ENCODE measurements at places on chromosomes 1 and 21.
A peak's percentile ranks its signal among the peaks of the same experiment; 100 is the strongest.

GRCh38 chr1:211089536-211089935 lies 44.4 kb downstream of the KCNH1 start:
- DNase-seq: no peak

DNA sequence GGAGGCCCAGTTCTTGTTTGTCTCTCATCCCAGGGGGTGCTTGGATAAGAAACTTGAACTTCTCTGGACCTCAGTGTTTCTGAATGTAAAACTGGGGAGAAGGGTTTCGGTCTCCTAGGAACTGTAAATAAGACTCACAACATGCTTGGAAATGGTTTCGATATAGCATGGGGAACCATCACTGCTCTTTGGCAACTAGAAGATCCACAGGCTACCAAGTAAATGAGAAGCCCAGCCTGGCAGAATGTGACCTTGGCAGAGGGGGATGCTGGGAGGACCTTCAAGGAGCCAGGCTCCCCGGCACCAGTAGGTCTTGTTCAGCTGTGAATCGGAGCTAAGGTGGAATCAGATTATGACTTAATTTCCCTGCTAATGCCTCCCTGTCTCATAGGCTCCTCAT lies 3.7 kb downstream of the ARL8A start:
- DNase-seq: no peak

- peak; percentile 55 for DNase-seq
Measured at GRCh38 chr1:36109041-36109679, 15.9 kb downstream of the COL8A2 start.

GRCh38 chr1:30670240-30671060 lies 52.9 kb downstream of the MATN1 start:
- no peak for DNase-seq

DNA sequence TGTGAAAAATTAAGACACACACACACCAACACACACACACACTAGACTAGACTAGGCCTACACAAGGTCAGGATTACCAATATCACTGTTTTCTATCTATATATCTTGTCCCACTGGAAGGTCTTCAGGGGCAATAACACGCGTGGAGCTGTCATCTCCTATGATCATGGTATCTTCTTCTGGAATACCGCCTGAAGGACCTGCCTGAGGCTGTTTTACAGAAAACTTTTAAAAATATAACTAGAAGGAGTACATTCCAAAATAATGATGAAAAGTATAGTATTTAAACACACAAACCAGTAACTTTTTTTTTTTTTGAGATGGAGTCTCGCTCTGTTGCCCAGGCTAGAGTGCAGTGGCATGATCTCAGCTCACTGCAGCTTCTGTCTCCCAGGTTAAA lies 20.3 kb upstream of the ZBTB8A start:
- no peak for DNase-seq

DNA sequence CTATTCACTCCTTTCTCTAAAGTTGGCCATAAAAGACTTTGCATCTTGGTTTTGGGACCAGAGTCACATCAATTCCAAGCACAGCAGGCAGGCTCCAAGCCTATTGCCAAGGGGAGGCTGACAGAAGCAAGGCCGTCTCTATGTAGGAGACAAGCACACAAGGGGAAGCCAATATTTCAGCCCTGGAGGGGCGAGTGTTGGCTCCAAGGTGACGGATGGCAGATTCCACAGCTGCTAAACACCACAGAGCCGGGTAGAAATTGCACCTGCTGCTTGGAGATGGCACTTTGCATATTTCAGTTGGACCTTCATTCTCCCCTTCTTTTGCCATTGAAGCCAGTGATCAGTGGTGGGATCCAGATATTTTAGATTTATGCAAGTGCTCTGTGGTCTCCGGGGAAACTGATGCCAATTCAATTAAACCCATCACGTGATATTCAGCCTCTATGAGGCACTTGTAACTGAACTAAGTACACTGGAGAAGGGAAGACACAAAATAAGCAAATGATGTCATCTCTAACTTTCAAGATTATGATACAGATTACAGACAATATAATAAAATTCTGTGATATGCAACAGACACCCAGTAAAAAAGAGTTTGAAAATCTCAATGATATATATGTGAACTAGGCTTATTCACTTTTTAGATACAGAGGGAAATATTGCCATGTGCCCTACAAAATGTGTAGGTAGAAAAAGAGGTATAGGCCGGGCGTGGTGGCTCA lies 102.8 kb upstream of the GREM2 start:
- DNase-seq: no peak

- no peak for DNase-seq
Measured at GRCh38 chr1:162305969-162306368, 70.7 kb downstream of the SPATA46 start.

- no peak for DNase-seq
Measured at GRCh38 chr1:214416417-214416816, 135.0 kb downstream of the PTPN14 start.

- DNase-seq: no peak
Measured at GRCh38 chr1:158188611-158189010, 7.9 kb downstream of the CD1D start.

Measured in stimulated activated CD8-positive, alpha-beta memory T cell treated with anti-CD3 and anti-CD28 coated beads, Interleukin-4, amount 100 ng/mL, for 48 hours (primary cell).